ENCODE measurements at places on chromosomes 2 and 18. TPM values are rescaled to one million over a fixed set of nuclear protein-coding genes. Genes with fewer than 3 reads are reported as not detected.

DNA sequence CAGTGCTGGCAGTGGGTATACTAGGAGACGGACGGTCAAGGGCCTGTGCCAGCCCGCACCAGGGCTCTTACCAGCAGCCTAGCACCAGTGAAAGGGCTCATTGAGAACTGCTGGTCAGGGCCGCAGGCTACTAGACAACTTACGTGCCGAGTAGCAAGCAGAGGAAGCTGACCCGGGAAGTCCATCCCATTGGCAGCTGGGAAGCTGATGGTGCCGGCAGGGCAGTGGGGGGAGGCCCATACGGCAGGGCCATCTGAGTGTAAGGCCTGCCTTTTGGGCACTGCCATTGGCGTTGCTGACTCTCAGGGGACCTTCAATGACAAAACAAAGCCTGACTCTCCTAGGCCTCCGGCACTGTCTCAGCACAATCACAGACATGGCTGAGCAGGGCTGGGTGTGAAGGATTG, 20.6 kb downstream of the EFR3B start:
- DNase-seq = no peak
- no peaks in the 10 kb centered on the region for H3K4me1 ChIP-seq
- H3K27me3 ChIP-seq = no peaks in the 10 kb centered on the region
- no peak overlapping the region for H3K27ac ChIP-seq
- H3K36me3 ChIP-seq = no peaks in the 10 kb centered on the region
- no peak overlapping the region for H3K4me3 ChIP-seq

Gene CCL20
- total RNA-seq = 1.2 TPM

DNA sequence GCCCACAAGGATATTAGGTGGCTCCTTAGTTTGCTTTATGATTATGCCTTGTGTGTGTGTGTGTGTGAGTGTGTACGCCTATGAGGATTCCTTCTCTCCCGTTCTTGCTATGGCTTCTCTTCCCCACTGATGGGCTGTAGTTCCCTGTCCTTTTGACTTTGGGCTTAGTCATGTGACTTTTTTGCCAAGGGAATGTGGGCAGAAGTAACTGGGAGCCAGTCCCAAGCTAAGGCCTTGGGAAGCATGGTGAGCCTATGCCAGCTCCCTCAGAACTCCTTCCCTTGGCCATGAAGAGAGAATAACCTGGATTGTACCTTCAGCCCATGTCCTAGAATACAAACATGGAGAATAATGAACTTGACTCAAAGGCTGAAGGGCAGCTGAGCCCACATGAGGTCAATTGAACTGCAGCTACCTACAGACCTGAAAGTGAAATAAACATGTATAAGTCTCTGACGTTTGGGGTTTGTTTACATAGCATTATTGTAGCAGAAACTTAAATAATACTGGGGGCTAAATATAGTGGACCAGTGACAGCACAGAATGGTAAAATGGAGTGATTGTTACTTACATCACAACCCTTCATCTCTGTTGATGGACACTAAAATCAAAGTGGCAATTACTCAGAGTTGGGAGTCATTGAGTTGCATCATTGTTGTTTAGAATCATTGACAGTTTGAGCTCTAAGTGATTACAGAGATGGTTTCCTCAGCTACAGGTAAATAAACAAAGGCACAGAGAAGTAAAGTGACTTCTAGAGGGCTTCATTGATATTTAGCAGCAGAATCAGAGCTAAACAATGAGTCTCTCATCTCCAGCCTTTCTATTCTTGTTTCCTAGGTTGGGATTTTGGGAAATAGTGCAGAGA, 15.3 kb upstream of the IL36G start:
- no peak overlapping the region for H3K4me3 ChIP-seq
- DNase-seq = no peak
- H3K4me1 ChIP-seq = peaks cover 4% of the 10 kb centered on the region

- DNase-seq = no peak
- no peak overlapping the region for H3K4me3 ChIP-seq
- peaks cover 18% of the 10 kb centered on the region for H3K27me3 ChIP-seq
Measured at GRCh38 chr2:86314125-86314524, 23.3 kb downstream of the REEP1 start.

Gene VWC2L
- not detected for total RNA-seq

All from osteoblast (primary cell).